ENCODE measurements at places on chromosomes 16 and 17.

- DNase-seq, result no peak
These were observed 5.9 kb downstream of the SLC16A5 start for GRCh38 chr17:75093548-75094158.

DNA sequence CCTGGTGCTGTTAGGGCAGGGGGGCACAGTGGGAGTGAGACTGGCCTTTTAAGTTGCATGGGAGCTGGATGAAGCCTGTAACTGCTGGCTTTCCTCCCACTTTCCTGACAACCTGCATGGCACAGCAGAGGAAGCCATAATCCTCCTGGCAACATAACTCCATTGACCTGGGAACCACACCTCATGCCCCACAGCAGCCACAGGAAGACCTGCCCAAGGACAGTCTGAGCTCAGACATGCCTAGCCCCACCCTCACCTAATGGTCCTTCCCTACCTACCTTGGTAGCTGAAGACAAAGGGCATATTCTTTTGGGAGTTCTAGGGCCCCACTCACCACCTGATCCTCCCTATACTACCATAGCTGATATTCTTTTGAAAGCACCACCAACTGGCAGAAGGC is 482.2 kb upstream of the TOM1L1 start:
- no peak for DNase-seq

- DNase-seq, result no peak
These were observed 200.6 kb downstream of the XYLT1 start for GRCh38 chr16:17270111-17270510.

DNA sequence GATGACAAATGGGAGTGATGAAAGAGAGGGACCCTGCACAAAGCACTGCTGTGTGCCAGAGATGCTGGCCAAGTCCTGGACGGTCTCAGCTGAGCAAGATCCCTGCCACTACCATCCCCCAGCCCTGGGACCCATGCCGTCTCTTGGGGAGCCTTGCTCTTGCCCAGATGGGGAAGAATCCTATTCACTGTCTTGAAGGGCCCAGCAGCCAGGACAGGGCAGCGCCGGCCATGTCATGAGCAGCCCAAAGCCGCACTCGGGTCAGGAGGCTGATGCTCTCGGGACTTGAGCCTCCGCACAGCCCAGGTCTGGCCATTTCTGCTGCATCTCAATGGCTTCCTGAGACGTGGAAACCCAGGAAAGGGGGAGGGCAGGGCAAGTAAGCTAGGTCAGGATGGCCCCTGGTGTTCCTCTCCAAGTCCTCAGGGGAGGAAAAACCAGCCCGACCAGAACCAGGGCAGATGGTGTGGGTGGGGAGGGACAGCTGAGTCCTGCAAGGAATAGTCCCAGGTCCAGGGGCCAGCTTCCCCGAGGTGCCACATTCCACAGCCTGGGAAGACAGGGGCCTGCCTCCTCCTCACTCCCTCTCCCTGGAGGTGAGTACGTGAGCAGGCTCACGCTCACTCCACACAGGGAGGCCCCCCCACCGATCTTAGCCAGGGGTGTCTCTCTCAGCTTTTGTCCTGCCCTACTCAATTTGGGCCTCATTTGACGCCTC is 7.8 kb upstream of the KRT19 start:
- DNase-seq, result no peak

DNA sequence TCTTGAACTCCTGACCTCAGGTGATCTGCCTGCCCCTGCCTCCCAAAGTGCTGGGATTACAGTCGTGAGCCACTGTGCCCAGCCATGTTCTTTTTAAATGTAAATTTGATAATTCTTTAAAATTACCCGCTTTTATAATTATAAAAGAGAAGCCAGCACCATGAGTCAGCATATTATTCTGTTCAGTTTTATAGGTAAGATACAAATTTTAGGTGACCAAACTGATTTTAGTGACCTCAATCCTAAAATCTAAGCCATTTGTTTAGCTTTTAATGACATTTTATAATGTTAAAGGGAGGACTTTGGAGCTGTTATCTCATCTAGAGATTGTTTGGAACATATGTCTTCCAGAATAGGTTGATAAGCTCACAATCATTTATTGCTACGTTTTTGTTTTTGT is 20.8 kb upstream of the PPM1E start:
- DNase-seq, result no peak

- no peak for DNase-seq
These were observed at the start of gene TRIM47 for GRCh38 chr17:75878174-75878998. Gene TRIM47 (minus strand): TSS chr17:75878581. CDS start chr17:75878548, 33 bp downstream.

- no peak for DNase-seq
These were observed 17.5 kb downstream of the HELZ start for GRCh38 chr17:67227488-67227887.

- no peak for DNase-seq
These were observed 79.3 kb downstream of the MRC2 start for GRCh38 chr17:62706598-62707424.

GRCh38 chr16:48459167-48459566 is 74.0 kb upstream of the SIAH1 start:
- no peak for DNase-seq

Data from activated T-helper 1 cell treated with Interleukin-2 at 50 U/mL for 16 hours (primary cell).